ENCODE measurements at places on chromosomes 3 and 15.

DNA sequence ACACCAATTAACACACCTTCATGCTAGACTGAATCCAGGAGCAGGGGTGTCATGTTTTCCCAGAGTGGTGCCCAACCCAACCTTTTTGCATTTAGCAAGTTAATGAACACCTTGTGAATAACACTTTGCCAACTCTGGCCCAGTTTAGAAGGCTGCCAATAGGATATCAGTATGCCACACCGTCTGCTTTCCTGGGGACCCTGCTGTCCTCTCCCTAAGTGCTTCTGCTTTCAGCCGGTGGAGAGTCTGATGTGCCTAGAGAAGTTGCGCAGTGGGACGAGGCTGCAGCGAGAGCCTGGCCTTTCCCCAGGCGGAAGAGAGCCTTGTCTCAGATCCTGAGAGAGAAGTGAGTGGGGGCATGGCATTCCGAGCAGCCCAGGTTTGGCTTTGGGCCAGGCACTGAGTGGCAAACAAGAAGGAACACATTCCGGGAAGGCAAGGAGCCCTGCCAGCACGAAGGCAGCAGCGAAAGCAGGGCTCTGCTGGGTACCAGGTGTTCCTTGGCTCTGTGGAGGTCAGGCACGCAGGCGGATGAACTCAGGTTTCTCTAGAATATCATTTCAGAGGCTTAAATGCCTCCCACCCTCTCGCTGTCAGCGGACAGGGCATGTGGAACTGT is 36.9 kb downstream of the SENP8 start:
- DNase-seq = no peak

- DNase-seq = no peak
Measured at GRCh38 chr3:195806916-195807231, 4.9 kb downstream of the MUC4 start.

DNA sequence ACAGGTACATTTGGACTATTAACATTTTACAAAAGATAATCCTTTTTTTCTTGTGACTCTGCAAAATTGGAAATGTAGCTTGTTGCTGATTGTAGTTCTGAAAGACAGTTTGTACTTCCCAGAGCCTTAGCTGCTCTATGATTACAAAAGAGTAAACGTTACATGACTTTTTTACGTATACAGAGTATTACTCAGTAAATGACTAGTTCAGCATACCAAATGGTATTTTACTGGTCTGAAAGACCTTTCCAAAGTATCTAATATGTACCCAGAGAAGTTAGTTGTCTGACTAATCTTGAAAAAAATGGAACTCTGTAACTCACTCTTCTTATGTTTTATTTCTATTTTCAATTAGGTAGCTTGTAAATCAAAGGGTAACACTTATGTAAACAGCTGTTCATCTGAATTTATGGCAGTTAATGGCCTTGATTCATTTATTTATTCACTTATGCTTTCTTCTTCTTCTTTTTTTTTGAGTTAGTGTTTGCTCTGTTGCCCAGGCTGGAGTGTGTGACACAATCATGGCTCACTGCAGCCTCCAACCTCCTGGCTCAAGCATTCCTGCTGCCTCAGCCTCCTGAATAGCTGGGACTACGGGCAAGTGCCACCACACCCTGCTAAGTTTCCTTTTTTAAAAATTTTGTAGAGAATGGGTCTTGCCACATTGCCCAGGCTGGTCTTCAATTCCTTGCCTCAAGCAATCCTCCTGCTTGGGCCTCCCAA is 151.7 kb downstream of the C3orf38 start:
- DNase-seq = no peak

DNA sequence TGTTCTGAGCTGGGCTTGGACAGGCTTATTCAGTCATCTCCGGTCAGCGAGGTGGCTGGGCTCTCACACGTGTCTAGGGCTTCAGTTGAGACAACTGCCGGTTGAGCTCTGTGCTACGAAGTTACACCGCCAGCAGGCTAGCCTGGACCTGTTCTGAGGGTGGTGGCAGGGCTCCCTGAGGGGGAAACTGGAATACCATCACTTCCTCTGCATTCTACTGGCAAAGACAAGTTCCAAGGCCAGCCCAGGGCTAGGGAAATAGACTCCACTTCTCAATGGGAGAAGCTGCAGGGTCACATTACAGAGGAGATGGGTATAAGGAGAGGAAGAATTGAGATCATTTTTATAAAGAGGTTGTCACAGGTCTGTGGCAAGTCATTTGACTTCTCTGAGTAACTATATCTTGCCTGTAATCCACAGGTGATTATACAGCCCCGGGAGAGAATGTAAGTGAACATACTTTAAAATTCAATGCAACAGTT is 106.8 kb upstream of the IL12A start:
- DNase-seq = no peak

DNA sequence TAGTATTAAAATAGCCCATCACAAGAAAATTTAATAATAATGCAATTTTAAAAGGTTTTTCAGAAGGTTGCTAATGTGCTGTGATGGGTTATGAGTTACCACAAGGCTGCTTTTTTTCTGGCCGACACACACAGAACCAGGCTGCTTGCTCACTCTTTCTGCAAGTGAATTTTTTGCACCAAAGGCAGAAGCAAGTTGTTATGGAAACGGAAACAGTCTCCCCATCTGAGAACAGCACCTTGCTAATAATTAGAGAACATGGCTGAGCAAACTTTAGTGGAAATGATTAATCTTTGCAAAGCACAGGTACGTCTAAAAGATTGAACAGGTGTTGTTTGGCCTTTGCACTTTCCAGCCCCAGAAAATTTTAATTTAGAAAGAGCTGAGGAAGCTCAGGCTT is 51.0 kb downstream of the CACNA2D3 start:
- no peak for DNase-seq

DNA sequence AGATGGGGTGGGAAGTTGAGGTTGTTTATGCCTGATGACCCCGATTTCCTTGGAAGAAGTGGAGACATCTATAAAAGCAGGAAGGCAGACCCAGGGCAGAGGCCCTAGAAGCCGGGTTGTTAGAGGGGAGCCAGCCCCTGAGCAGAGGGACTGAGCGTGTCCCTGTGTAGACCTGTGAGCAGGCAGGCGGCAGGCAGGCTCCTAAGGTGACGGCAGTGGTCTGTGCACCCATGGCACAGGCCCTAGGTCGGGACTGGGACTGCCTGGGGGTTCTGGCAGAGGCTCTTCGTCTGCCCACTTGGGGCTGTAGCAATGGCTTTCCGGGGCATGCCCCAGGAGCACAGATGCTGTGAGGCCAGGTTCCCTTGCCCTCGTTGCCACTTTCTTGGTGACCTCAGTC is 9.9 kb downstream of the SEMA4B start:
- no peak for DNase-seq

DNA sequence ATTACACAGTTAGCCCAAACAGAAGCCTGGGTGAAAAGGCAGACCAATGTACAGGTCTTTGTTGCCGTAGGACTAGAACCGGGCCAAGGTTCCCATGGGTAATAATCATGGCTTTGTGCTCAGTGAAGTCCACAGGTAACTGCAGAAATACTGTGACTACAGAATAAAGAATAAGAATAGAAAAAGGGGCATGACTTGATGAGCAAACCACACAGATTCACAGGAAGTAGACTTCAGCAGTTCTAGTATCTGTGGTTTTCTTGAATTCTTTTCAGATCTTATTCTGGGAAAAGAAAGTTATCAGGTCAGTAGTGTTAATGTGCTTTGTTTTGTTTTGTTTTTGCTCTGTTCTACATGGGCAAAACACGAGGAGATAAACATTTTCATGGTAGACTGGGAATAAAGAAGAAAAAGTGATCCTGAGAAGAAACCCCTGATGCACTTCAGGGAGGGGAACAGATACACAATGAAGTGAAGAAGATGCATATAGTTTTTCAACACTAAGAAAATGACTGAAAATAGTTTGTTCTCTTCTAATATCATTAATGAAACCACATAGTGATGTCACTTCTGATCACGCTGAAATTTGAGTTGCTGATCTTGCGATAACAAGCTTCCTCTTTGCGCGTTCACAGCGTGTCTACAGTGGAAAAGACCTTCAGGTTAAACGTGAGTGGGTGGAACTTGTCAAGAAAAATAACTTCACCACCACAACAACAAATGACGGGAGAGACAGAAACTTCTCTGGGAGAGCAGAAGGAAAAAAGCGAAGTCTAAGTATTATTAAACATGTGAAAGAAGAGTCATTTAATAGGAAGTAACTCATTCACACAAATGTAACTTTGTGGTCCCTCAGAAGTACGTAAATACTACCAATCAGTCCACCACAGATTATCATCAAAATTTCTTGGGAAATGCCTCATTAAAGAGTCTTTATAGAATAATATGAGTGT is 315.8 kb upstream of the SATB1 start:
- peak; percentile 56 for DNase-seq

- DNase-seq = no peak
Measured at GRCh38 chr3:55446850-55447249, 40.3 kb downstream of the WNT5A start.

- no peak for DNase-seq
Measured at GRCh38 chr3:37310666-37311050, 136.3 kb upstream of the LRRFIP2 start.

- DNase-seq = no peak
Measured at GRCh38 chr3:149806171-149806778, 6.7 kb upstream of the RNF13 start.

DNA sequence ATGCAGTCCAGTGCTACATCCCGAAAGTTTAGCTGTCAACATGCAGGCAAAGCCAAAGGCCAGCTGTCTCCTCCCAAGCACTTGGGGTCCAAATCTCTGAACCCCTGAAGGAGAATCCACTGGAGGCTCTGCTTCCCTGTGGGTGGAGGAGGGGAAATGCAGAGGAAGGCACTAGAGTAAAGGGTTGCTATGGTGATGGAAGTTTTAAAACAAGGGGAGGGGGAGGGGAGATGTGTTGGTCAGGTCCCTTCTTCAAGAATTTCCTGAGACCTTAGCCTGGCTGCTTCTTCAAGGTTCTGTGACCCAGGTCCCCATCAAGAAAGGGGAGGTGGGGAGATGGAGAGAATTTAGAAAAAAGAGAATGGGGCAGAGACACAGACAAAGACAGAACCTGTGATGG is 2.3 kb downstream of the CAMKV start:
- DNase-seq = no peak

GRCh38 chr3:17044855-17045254 is 160.1 kb downstream of the PLCL2 start:
- DNase-seq = no peak

GRCh38 chr3:111741181-111741580 is 117.9 kb upstream of the PHLDB2 start:
- no peak for DNase-seq

DNA sequence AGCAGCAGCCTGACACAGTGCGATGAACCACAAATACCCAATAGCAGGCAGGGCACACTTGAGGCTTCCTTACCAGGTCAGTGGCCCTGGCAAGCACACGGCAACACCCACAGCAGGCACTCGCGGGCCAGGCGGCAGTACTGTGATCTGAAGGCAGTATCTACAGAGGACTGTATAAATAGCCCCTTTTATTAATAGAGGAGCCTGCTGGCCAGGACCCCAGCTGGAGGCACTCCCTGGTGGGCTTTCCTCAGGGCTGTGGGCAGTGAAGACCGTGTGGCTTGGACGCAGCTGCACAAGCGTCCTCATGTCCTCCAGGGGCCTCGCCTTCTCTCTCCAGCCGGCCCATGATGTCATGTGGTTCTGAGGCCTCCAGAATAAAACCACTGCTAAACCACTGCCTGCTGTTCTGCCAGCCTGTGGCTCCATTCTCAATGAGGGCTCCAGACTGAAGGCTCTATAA is 44.1 kb downstream of the LRIG1 start:
- DNase-seq = no peak

DNA sequence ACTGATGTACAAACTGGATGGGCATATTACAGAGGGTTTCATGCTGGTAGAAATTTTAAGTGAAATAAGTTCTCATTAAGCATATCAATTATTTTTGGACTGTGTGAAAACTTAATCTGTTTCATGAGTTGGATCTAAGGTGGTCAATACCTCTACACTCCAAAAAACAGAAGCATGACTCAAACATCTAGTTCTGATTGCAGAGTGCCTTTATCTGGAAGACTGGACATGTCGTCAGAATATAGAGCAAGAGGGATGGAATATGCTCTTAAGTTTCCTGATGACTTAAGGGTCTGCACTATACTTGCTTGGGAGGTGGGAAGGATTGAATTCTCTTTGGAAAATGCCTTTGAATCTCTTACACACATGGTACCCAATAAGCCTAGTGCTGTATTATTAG is 138.3 kb downstream of the LPP start:
- DNase-seq = no peak

DNA sequence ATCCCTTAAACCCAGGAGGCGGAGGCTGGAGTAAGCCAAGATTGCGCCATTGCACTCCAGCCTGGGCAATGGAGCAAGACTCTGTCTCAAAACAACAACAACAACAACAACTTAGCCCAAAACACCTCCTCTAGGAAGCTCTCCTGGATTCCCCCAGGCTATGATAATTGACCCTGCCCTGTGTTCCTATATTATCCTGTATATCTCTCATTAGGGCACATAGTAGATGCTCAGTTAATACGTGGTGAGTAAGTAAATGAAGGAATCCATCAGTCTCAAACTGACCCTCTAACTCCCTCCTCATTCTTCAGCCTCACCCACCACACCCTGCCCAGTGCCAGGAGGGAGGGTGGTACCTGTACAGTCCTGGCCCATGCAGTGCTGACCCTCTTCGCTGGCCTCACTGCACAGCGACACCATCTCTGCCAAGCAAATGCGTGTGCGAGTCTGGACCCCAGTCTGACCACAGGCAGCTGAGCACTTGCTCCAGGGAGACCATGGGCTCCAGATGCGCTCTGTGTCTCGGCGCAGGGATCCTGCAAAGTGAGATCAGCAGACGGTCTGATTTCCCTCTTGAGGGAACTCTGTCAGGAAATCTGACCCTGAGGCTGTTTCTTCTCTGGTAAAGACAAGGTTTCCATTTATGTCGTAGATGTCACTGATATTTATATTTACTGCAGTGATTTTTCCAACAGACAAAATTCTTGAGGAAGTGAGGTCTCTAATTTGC is 6.2 kb downstream of the CILP start:
- DNase-seq = no peak

DNA sequence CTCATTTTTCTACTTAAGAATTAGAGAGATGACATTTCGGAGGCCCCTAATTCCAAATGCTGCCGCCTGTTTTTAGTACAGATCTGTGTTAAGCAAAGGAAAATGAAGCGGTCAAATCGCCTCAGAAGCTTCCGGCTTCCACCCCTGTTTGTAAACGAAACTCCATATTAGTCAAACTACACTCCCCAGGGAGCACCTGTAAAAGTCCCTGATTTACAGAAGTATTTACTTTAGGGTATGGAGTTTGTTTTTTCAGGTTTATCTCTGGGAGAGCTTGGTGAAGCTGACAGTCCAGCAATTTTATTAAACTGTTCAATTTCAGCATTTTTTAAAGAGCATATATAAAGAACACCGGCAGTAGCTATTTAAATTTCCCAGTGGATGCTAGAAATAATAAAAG is 319.8 kb downstream of the FHIT start:
- no peak for DNase-seq

DNA sequence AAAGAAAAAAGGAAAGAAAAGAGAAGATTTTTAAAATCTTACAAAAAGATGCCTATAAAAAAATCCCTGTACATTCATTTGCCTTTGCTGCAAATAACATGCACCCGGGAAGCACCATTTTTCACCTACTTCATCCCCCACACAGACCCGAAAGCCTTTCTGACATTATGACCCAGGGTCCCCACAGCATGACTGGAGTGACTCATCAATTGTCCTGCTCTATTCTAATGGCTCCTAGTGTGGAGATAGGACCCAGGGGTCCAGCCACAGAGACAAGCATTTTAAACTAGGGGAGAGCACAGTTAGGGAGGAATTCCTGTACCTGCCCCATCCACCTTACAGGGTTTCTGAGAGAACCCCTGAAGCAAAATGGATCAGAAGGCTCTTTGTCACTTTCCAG is 14.7 kb upstream of the PXYLP1 start:
- no peak for DNase-seq

All from effector CD4-positive, alpha-beta T cell (primary cell).